ENCODE measurements at places on chromosomes 2 and 18.

DNA sequence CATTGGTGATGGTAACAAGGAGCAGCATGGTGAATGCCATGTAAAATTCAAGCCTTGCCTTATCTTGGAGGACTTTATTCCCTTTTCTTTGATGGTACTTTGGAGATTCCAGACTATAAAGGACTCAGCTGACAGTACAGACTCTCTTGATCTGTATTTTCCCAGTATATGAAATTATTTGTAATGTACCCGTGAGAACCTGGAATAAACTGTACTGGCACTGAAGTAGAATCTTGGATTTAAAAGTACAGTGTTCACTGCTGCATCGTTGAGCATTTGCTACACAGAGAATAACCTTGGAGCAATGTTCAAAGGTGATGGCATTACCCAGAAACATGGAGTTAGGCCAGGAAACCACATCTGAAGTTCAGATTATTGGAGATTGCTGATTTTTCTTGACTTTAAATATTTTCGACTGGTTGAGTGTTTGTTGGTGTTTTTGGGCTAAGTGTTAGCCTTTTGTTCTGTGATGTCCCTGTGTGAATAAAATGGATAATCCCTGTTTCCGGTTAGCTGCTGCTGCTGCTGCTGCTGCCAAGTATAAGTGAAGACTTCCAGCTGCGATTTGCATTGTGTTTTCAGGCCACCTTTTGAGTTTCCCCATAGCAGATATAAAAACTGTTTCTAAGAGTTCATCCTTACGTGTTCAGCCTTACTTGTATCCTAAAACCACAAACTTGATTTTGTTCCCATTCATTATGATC lies 122.0 kb downstream of the SPTBN1 start:
- DNase-seq: no peak

DNA sequence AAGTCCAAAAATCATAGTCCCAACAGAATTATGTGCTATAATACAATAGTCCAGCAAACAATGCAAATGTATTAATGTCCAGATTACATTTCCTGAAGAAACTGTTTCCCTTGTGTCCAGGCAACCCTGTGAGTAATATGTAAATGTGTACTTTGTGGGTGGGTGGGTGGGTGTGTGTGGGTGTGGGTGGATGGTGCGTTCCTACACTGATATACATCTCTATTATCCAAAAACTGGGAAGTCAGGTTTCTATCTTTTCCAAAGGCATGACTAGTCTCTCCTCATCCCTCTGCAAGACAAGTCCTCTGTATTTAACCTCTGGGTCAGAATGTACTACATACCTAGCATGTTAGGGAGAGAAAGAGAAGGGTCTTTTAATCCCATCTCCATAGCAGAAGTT lies 71.6 kb downstream of the LNPK start:
- DNase-seq: no peak

- no peak for DNase-seq
Observed at GRCh38 chr2:178718283-178718682, 88.9 kb downstream of the TTN start.

- no peak for DNase-seq
Observed at GRCh38 chr2:168252976-168253375, 5.6 kb upstream of the STK39 start.

- DNase-seq: no peak
Observed at GRCh38 chr2:11568436-11568835, 34.6 kb downstream of the GREB1 start.

DNA sequence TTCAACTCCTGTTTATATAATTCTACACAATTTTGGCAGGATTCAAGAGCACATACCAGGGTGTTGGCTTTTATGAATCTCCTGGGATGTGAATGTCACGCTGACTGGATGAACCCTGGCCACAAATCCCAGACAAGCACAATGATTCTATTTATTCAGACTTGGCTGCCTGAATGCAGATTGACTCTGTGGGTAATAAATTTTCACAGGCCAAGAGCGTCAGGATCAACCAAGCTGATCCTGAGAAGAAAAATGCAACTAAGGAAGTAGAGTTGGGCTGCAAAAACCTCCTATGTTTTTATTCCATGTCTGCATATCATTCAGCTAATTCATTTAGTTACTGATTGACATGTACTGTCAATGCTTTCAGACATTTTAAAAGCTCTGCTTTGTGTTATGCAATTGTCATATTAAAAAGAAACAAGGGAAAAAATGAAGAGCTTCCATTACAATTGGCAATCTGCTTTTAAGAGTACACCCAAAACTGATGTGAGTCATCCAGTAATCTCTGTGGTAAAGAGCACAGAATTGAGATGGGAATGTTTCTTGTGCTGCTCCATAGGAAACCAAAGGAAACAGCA lies 173.0 kb upstream of the REV1 start:
- DNase-seq: no peak
